ENCODE measurements at places on chromosomes 5 and 9. TPM values are rescaled to one million over a fixed set of nuclear protein-coding genes. Genes with fewer than 3 reads are reported as not detected.

Gene PTPRD
- 10.3 TPM for total RNA-seq

Gene ADGRV1
- total RNA-seq, result 10.6 TPM

DNA sequence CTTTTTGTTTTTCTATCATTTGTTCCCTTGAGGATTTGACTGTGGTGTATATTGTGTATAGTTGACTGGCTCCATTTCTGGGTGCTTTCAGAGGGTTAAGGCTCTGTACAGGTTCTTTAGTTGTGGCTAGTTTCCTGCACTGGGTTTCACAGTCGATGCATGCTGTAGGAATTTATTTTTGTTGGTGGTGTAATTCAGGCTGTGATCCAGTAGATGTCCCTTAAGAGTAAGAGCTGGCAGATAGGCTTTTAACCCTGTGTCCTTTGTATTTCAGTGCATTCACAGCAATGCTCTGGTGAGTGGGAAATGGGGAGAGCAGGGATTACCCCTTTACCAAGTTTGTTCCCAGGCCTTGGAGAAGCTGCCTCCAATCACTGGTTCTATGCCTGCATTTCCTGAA lies 112.9 kb downstream of the SPATA31D1 start:
- no peak overlapping the region for H3K27ac ChIP-seq
- no peak overlapping the region for H3K4me3 ChIP-seq
- H3K4me1 ChIP-seq, result no peaks in the 10 kb centered on the region
- no peaks in the 10 kb centered on the region for H3K36me3 ChIP-seq

Gene TUSC1
- total RNA-seq, result 22.6 TPM

Gene PRR16
- total RNA-seq, result 19.6 TPM

GRCh38 chr5:104635227-104635626 lies 1072.6 kb upstream of the NUDT12 start:
- H3K4me3 ChIP-seq, result no peak overlapping the region
- H3K27ac ChIP-seq, result no peak overlapping the region
- DNase-seq, result no peak
- H3K27me3 ChIP-seq, result no peaks in the 10 kb centered on the region
- H3K4me1 ChIP-seq, result no peaks in the 10 kb centered on the region

Gene ECM2
- 10.8 TPM for total RNA-seq

Gene STKLD1
- total RNA-seq, result not detected

- H3K36me3 ChIP-seq, result no peaks in the 10 kb centered on the region
- no peak overlapping the region for H3K27ac ChIP-seq
- no peaks in the 10 kb centered on the region for H3K27me3 ChIP-seq
- DNase-seq, result no peak
- H3K4me1 ChIP-seq, result no peaks in the 10 kb centered on the region
- H3K4me3 ChIP-seq, result no peak overlapping the region
These were observed 91.2 kb downstream of the PDZD2 start for GRCh38 chr5:31730139-31730538.

- no peak for DNase-seq
- peaks cover 6% of the 10 kb centered on the region for H3K36me3 ChIP-seq
- H3K27me3 ChIP-seq, result no peaks in the 10 kb centered on the region
- no peak overlapping the region for H3K27ac ChIP-seq
- H3K4me3 ChIP-seq, result no peak overlapping the region
These were observed 7.4 kb downstream of the HNRNPH1 start for GRCh38 chr5:179616002-179616594.

Gene TSSK1B
- 1.2 TPM for total RNA-seq

- H3K4me3 ChIP-seq, result no peak overlapping the region
- H3K4me1 ChIP-seq, result peaks cover 13% of the 10 kb centered on the region
- no peak for DNase-seq
- H3K36me3 ChIP-seq, result peaks cover 26% of the 10 kb centered on the region
These were observed 9.9 kb downstream of the PHAX start for GRCh38 chr5:126610616-126611015.

DNA sequence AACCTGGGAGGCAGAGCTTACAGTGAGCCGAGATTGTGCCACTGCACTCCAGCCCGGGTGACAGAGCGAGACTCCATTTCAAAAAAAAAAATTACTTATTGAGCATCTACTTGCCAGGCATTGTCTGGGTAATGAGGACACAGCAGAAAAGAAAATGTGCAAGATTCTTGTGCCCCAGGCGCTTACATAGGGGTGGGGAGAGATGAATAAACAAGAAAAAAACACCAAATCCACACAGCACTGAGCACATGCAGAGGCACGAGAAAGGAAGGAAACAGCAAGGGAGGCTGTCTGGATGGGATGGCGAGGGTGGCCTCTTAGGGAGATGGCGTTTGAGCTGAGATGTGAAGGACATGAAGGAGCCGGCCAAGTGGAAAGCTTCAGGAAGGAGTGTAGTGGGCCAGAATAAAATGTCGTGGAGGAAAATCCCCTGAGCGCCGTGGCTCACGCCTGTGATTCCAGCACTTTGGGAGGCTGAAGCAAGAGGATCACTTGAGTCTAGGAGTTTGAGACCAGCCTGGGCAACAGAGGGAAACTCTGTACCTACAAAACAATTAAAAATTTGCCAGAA lies 13.9 kb downstream of the DYNC2I2 start:
- no peak for DNase-seq
- H3K27me3 ChIP-seq, result no peaks in the 10 kb centered on the region

Gene UBAP1
- 43.0 TPM for total RNA-seq

Gene MRPS2
- total RNA-seq, result 50.1 TPM

Gene SLC36A2
- not detected for total RNA-seq

Gene DMRTA1
- 0.25 TPM for total RNA-seq

DNA sequence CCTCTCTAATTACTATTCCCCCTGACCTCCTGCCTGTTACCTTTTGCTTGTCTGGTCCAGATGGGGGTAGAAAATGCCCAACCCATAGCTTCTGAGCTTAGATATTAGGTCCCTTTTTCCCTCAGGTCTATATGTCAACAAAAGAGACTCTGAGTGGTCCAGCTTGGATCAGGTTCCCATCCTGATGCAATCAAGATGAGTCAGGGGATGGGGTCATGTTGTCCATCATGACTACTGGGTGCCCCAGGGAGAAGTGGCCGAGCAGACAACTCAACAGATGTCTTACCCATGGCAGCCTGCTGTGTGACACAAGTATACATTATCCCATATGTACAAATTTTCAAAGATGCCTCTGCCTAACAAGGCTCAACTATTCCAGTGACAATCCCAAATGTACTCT lies 9.1 kb upstream of the ANKH start:
- H3K27ac ChIP-seq, result no peak overlapping the region
- no peak for DNase-seq
- H3K4me3 ChIP-seq, result no peak overlapping the region
- H3K4me1 ChIP-seq, result no peaks in the 10 kb centered on the region
- no peaks in the 10 kb centered on the region for H3K27me3 ChIP-seq

DNA sequence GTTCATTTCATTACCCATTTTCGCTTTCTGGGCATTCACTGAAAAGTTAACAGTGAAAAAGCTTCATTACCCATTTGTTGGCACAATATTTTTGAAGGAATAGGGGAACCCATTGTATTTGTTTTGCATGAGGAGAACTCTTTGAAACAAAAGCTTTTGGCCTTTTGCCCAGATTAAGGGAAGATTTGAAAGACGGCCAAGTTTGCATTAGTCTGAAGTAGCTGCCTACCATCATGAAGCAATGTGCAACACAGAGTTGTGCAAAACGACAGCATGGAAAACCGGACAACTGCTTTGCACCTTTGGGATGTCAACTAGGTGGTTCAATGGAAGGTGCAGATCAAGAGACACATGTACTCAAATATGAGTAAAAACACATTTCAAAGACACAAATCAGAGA lies 84.9 kb downstream of the TRPM3 start:
- H3K4me3 ChIP-seq, result no peak overlapping the region
- no peak overlapping the region for H3K27ac ChIP-seq
- DNase-seq, result no peak
- no peaks in the 10 kb centered on the region for H3K36me3 ChIP-seq

GRCh38 chr5:180034564-180034963 lies 37.0 kb downstream of the RNF130 start:
- H3K4me3 ChIP-seq, result no peak overlapping the region
- peaks cover 8% of the 10 kb centered on the region for H3K36me3 ChIP-seq
- H3K4me1 ChIP-seq, result no peaks in the 10 kb centered on the region
- no peak for DNase-seq

Gene WHRN
- total RNA-seq, result 9.1 TPM

Gene FGF10
- 41.3 TPM for total RNA-seq

- H3K27ac ChIP-seq, result peak overlapping the region; percentile 74
- H3K36me3 ChIP-seq, result peaks cover 50% of the 10 kb centered on the region
- no peak for DNase-seq
These were observed 2.9 kb downstream of the RPL12 start for GRCh38 chr9:127448112-127448805.

GRCh38 chr5:139767960-139768359 lies 27.6 kb upstream of the PSD2 start:
- peaks cover 9% of the 10 kb centered on the region for H3K4me1 ChIP-seq
- no peaks in the 10 kb centered on the region for H3K36me3 ChIP-seq
- no peak overlapping the region for H3K27ac ChIP-seq
- H3K4me3 ChIP-seq, result no peak overlapping the region
- DNase-seq, result no peak

DNA sequence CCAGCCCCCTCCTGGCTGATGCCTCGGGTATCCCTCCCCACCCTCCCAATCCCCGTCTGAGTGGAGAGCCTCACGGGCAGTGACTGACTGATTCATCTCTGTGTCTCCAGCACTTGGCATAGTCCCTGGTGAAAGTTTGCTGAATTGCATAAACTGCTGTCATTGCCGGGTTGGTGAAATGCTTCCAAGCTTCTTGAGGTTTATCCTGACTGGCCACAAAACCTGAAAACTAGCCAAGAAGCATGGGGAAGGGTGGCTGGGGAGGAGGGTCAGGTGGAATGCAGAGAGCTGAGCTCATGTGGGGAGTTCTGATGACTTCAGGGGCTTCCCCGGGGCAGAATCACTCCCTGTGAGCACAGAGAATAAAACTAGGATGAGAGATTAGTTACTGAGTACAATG lies 56.9 kb upstream of the GGTA1 start:
- H3K27me3 ChIP-seq, result no peaks in the 10 kb centered on the region
- no peaks in the 10 kb centered on the region for H3K36me3 ChIP-seq
- DNase-seq, result no peak
- H3K27ac ChIP-seq, result no peak overlapping the region

Gene CRAT
- total RNA-seq, result 59.9 TPM

Gene NUTM2F
- not detected for total RNA-seq

DNA sequence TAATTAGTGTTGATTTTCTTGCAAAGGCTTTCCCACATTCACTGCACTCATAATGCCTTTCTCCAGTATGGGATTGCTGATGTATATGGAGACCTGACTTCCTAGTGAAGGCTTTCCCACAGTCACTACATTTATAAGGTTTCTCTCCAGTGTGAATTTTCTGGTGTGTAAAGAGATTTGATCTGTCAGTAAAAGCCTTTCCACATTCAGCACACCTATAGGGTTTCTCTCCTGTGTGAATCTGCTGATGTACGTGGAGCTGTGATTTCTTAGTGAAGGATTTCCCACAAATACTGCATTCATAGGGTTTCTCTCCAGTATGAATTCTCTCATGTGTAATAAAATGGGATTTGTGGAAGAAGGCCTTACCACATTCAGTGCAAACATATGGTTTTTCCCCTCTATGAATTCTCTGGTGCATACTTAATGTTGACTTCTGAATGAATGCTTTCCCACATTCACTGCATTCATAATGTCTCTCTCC lies 31.1 kb downstream of the ZNF484 start:
- no peak overlapping the region for H3K4me3 ChIP-seq
- no peaks in the 10 kb centered on the region for H3K27me3 ChIP-seq
- no peak for DNase-seq
- H3K36me3 ChIP-seq, result peaks cover 7% of the 10 kb centered on the region
- H3K27ac ChIP-seq, result no peak overlapping the region
- H3K4me1 ChIP-seq, result no peaks in the 10 kb centered on the region

DNA sequence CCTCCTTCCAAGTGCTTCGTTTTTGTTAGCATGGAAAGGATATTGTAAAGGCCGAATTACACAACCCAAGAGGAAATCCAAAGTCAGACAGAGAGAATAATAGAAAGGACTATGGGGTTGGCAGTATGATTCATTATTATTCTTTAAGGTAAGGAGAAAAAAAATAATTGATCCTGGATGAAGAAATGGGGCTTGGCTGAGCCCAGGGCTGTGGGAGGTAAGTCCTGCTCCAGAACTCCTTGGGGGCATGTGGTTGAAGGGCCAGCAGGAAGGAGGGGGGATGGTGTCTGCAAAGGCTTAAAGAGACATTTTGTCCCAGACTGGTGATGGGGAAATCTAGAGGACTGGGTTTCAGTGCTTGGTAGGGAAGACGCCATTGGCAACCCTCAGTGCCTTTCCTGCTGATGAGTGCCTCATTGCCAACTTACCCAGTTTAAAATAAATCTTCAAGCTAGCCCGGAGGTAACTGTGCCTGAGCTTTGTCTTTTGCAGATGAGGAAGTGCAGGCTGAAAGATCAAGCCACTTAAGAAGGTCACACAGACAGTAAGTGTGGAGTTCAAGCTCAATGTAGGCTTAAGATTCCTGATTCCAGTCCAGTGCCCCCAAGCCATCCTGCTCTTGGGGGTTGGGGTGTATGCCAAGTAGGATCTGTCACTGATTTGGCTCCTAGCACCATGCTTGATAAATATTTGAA lies 30.2 kb downstream of the FOXI1 start:
- H3K4me1 ChIP-seq, result no peaks in the 10 kb centered on the region
- no peaks in the 10 kb centered on the region for H3K27me3 ChIP-seq
- no peak overlapping the region for H3K4me3 ChIP-seq
- no peaks in the 10 kb centered on the region for H3K36me3 ChIP-seq
- peak; percentile 47 for DNase-seq
- H3K27ac ChIP-seq, result no peak overlapping the region

- H3K36me3 ChIP-seq, result no peaks in the 10 kb centered on the region
- no peaks in the 10 kb centered on the region for H3K27me3 ChIP-seq
- H3K4me3 ChIP-seq, result no peak overlapping the region
- no peaks in the 10 kb centered on the region for H3K4me1 ChIP-seq
These were observed 106.4 kb upstream of the ELL2 start for GRCh38 chr5:96067894-96068614.

Gene CARTPT
- not detected for total RNA-seq

GRCh38 chr5:170312666-170313065 lies 15.1 kb upstream of the LCP2 start:
- H3K4me3 ChIP-seq, result no peak overlapping the region
- no peaks in the 10 kb centered on the region for H3K36me3 ChIP-seq
- H3K4me1 ChIP-seq, result peaks cover 45% of the 10 kb centered on the region
- H3K27me3 ChIP-seq, result no peaks in the 10 kb centered on the region
- DNase-seq, result no peak
- no peak overlapping the region for H3K27ac ChIP-seq

Gene TRIM23
- 14.0 TPM for total RNA-seq

Gene SNCB
- not detected for total RNA-seq

Gene GDA
- not detected for total RNA-seq
